ENCODE measurements at places on chromosomes 13 and 19.
A peak's percentile ranks its signal among the peaks of the same experiment; 100 is the strongest.

DNA sequence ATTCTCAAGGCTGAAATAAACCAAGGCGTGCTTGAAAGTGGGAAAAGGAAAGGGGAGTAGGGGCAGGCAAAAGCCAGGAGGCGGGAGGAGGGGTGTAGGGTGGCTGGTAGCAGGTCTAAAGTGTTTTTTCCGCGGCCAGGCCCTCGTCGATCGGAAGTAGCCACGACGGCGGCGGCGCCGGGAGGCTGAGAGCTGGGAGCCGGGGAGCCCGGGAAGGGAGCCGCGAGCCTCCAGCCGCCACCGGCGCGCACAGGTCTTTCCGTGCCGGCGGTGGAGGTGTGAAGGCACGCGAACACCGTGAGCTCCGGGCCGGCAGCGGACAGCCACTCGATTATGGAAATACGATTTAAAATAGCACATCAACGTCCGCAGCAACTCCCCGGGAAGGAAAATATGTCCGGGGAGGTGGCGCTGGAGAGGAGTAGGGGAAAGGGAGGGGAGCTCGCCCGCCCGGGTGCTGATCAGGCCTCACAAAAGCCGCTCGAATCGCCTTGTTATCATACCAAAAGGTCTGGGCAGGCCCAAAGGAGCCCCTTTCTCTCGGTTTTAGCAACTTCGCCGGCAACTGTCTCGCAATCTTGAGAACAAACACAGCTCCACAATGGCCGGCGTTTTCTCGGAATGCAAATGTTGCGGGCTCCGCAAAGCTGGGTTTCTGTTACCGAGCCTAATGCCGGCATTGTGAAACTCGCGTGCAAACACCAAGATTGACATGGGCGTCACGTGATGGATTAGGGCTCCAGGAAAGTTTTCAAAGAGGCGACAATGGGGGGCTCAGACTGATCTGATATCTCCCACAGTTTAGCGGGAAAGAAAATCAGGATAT, 2.9 kb upstream of the PCDH8 start:
- no peak for DNase-seq

DNA sequence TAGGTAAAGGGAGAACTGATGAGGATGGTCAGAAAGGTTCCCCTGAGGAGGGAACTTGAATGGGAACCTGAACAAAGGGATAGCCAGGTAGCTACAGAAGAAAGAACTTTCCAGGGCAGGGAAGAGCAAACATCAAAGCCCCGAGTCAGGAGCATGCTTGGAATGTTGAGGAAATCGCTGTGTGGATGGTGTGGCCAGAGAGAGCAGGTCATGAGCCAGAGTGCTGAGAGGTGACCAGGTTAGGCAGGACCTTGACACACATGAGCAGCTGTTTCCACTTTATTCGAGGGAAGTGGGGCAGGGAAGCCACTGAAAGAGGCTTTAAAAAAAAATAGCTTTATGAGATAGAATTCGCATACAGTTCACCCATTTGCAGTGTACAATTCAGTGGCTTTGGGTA, 4.4 kb downstream of the RAB8A start:
- no peak for DNase-seq

- DNase-seq: no peak
Observed at GRCh38 chr13:112060282-112060830, 6.6 kb upstream of the SOX1 start.

GRCh38 chr13:40197049-40197448, 469.4 kb downstream of the FOXO1 start:
- no peak for DNase-seq

DNA sequence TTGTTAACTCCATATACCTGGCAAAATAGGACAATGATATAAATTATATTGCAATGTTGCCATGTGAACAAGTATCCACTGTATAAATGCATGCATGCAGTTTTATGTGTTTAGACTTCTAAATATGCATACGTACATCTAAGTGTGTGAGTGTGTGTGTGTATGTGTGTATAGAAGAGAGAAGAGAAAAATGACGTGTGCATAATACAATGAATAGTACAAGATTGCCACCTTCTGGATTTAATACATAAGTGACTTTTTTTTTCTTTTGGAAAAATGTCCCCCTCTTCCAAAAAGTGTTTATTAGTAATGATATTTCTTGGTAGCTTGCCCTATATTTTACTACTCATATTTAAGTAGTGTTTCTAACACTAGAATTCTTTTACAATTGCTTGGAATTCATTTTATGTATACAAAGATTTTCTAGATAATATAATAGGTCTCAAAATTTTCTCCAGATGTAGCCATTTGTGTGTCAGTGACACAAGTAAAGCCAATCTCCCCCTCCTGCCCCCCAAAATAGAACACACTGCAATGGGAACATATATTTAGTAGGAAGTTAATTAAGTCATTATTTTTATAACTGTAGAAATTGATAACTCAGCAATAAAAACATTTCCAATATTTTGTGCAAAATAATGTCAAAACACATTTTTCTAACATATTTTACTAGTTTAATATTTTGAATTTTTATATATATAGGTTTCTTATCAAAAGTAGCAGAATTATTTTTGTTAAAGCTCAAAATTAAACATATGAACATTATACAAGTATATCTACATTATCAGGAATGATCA, 783.3 kb upstream of the ATXN8OS start:
- DNase-seq: no peak

DNA sequence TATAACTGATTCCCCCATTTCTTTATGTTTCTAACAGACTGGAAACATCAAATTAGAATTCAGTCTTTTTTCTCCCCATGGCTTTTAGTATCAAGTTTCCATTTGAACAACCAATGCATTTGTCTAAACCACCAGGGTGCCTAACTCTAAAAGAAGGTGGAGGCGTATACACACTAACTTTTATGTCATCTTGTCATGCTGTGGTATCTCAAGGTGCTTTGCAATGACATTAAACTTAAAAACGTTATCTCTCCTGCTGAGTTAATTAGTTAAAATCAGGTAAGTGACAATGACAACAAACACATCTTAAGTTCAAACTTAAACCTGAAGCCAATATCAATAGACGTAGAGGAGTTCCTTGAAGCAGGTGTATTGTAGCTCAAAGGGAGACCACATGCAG, 1001.7 kb downstream of the PCDH17 start:
- no peak for DNase-seq

DNA sequence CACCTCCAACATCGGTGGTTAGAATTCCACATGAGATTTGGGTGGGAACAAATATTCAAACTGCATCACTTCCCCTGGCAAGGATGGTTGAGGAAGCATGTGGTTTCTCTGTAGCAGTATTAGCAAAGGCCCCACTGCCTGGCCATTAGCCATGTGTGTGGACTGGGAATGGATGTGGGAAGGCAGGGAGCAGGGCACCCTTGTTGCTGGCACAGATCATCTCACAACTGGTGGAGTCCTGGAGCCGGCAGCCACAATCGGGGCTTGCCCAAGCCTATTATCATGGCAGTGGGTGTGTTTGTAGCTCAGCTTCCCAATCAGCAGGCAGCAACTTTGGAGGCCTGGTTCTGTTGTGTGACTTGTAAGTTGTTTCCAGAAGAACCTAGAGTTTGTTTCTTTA, 391.9 kb downstream of the DLEU7 start:
- peak; percentile 38 for DNase-seq

GRCh38 chr13:44817131-44817671, 172.1 kb downstream of the NUFIP1 start:
- no peak for DNase-seq

- no peak for DNase-seq
Observed at GRCh38 chr19:30552593-30552992, 180.4 kb downstream of the ZNF536 start.

GRCh38 chr13:110485604-110486003, 75.9 kb downstream of the RAB20 start:
- no peak for DNase-seq
